ENCODE measurements at places on chromosomes 4 and X. TPM values are rescaled to one million over a fixed set of nuclear protein-coding genes. Genes with fewer than 3 reads are reported as not detected.

GRCh38 chr4:186780291-186781031 lies 56.8 kb upstream of the FAT1 start:
- DNase-seq, result no peak

DNA sequence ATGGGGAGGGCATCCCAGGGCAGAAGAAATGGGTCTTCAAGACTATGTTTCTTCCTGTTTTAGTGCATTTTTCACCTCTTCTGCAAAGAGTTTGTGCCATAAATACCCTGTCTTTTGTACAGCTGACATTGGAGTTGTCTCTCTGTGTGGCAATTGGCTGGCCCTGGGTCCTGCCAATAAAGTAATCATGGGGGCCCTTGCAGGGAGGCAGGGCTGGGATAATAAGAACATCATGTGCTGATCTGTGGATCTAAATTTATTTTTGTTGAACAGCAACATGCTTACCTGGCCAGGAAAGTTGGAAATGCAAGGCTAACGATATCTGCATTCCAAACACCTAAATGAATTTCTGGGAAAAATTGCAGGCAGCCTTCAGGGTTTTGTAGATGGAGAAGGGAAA lies 174.6 kb upstream of the GATB start:
- DNase-seq, result no peak

DNA sequence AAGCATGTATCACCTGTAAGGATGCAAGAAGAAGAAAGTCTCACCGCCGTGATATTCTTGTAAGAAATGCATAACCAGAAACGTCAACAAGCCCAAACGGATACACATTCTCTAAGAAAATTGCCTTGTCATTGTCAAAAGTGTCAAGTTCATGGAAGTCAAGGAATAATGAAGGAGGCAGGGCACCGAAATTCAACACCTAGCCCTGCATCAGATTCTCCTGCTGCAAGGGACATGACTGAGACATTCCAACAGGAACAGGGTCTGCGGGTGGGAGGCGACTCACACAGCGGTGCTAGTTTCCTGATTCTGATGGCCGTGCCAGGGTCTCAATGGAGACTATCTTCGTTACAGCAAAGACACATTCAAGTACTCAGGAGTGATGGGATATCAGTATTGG lies 26.7 kb downstream of the IRF2 start:
- no peak for DNase-seq

DNA sequence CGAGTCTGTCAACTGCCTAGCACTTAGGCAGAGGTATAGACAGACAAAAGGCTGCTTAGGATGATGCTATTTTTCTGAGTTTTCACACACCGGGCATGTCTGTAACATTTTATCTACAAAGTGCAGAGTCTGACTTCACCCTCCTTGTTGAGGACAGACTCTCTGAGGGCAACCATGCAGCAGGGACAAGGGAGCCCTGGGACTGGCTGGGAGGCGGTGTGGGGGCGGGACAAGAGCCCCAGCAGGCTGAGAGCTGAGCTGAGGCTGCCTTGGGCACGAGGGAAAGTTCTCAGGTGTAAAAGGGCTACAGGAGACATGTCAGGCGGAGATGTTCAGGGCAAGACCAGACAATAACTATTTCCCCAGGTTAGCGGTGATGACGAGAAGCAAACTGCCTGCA lies 81.6 kb downstream of the GATB start:
- DNase-seq, result no peak

NIPAL1 gene
- polyA plus RNA-seq, result 1.1 TPM

GRCh38 chr4:70737006-70737405 lies 15.2 kb downstream of the RUFY3 start:
- DNase-seq, result no peak

- peak; percentile 22 for DNase-seq
Measured at GRCh38 chrX:63754136-63754859, 30.7 kb downstream of the ARHGEF9 start.
